Stomach (tissue), 19 donors: ENCODE measurements at places on chromosomes 3 and 15. TPM values are rescaled to one million over a fixed set of nuclear protein-coding genes. Genes with fewer than 3 reads are reported as not detected.
A peak's percentile ranks its signal among the peaks of the same experiment; 100 is the strongest.

GRCh38 chr3:140023616-140024530, 88.9 kb downstream of the CLSTN2 start:
- no peaks in the 10 kb centered on the region for H3K36me3 ChIP-seq
- no peak overlapping the region for H3K27ac ChIP-seq
- peak; percentile 38 for DNase-seq
- no peak overlapping the region for H3K4me3 ChIP-seq

GRCh38 chr15:36263666-36264065, 315.8 kb upstream of the CDIN1 start:
- no peak overlapping the region for H3K27ac ChIP-seq
- H3K36me3 ChIP-seq, result no peaks in the 10 kb centered on the region
- no peaks in the 10 kb centered on the region for H3K27me3 ChIP-seq
- no peak for DNase-seq
- H3K4me3 ChIP-seq, result no peak overlapping the region
- no peaks in the 10 kb centered on the region for H3K4me1 ChIP-seq

DNA sequence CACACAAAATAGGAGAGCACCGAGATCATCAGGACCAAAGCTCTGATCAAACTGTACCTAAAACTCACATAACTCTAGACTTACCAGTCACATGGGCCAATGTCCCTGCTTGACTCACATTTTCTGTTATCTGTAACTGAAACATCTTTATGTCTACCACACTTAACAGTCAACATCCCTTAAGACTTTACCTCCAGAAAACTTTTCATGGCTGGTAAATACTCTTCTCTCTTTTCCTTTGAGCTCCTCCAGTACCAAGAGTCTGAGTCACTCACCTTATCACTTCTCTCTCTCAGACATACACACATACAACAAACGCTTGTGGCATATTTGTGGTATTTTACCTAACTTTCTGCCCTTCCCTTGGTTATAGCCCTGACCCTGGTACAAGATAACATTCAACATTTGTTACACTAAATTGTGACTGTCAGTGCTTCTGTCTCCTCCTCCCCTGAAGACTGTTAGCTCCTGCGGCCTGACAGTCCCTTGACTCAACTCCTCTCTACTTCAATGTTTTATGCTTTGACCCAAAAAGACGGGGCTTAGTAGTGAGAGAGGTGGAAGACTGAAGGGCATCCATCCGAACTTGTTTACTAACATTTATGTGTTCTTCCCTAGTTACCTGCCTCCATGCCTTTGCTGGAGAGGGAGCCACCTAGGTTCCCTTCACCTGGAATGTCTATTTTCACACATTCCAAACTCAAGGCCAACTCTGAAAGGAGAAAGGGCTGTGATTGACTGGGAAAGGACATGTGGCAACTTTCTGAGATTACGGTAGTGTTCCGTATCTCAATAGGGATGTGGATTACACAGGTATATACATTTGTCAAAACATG, 3.7 kb upstream of the EFHB start:
- no peaks in the 10 kb centered on the region for H3K27me3 ChIP-seq
- H3K36me3 ChIP-seq, result no peaks in the 10 kb centered on the region
- H3K27ac ChIP-seq, result no peak overlapping the region
- no peak overlapping the region for H3K4me3 ChIP-seq
- peak; percentile 12 for DNase-seq

GRCh38 chr3:112095731-112096130, 9.5 kb downstream of the C3orf52 start:
- H3K4me1 ChIP-seq, result peaks cover 35% of the 10 kb centered on the region
- no peaks in the 10 kb centered on the region for H3K27me3 ChIP-seq

- H3K4me1 ChIP-seq, result no peaks in the 10 kb centered on the region
- H3K27me3 ChIP-seq, result no peaks in the 10 kb centered on the region
- no peak for DNase-seq
- H3K27ac ChIP-seq, result no peak overlapping the region
Measured at GRCh38 chr3:27903446-27903845, 181.3 kb upstream of the EOMES start.

- peak; percentile 48 for DNase-seq
- H3K4me1 ChIP-seq, result no peaks in the 10 kb centered on the region
- H3K27me3 ChIP-seq, result no peaks in the 10 kb centered on the region
Measured at GRCh38 chr15:42591238-42591934, 16.0 kb downstream of the STARD9 start.

DNA sequence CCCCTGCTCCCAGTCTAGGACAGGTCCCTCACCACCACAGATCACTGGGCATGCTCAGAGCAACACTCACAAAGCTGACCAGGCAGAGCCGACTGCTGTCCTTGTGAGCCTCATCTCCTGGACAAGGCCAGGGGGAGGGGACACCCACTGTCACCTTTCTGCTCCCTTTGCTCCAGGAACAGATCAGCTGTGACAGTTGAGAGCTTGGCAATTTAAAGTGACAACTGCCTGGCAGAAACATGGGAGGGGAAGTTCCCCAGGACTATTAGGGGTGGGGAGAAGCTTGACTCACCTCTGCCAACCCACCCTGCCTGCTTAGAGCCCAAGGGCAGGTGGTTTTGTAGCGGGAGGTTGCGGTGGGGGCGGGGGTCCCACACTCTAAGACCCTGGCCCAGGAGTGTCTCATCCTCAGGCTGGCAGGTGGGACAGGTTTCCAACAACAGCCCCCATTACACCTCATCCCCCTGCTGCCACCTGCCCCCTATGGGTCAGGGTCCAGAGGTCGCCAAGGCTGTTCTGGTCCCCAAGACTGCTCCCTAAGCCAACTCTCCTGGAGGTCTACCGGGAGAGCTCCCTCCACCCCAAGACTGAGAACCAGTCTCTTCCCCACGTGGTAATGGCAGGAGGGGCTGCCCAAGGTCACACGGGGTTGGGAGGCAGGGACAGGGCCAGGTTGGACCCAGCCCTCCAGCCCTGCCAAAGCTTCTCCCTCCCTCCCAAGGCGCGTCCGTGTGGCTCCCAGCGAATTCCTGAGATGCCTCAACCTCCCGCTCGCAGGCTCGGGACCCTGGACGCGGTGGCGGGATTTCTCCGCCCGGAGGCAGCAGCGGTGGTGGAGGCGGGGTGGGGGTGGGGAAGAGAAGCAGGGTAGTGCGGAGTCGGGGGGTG, 80.4 kb downstream of the IQSEC1 start:
- H3K4me1 ChIP-seq, result peaks cover 63% of the 10 kb centered on the region
- DNase-seq, result peak; percentile 70
- no peaks in the 10 kb centered on the region for H3K27me3 ChIP-seq
- H3K27ac ChIP-seq, result peak overlapping the region; percentile 65

DNA sequence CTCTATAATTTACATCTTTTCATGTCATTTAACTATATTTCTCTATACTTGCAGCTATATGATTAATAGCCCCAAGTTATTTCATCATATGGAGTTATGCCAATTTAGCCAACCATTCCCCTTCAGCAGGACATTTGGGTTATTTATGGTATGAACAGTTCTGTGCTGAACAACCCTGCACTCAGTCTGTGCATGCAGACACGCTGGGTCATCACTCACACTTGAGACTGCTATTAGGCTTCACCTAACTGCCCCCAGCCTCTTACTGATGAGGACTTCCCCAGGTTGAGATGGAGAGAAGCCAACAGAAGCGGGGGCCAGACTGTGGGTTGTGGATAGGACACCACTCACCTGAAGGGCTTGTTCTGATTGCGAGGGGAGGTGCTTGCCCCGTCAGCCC, 7.3 kb downstream of the TADA3 start:
- H3K27ac ChIP-seq, result no peak overlapping the region
- no peaks in the 10 kb centered on the region for H3K27me3 ChIP-seq
- peaks cover 15% of the 10 kb centered on the region for H3K4me1 ChIP-seq
- peaks cover 100% of the 10 kb centered on the region for H3K36me3 ChIP-seq
- no peak for DNase-seq

DNA sequence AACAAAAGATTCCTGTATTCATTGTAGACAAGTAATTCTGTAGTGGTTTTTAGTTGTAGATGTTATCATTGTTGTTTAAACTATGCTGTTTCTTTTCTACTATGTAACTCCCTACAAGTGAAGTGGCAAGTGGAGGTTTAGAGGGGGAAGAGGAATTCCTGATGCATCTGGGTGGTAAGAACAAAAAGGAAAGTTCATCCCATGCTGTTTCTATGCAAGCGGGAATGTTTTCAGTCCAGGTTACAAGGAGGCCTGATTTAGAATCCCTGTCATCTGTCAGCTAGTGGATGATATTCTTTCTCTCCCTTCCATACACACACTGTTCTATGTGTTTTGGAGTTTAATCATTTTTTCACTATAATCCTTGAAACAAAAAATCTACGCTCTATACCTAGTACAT, 67.4 kb downstream of the IMPG2 start:
- no peak for DNase-seq
- H3K27me3 ChIP-seq, result no peaks in the 10 kb centered on the region
- H3K4me1 ChIP-seq, result no peaks in the 10 kb centered on the region
- H3K36me3 ChIP-seq, result no peaks in the 10 kb centered on the region

DNA sequence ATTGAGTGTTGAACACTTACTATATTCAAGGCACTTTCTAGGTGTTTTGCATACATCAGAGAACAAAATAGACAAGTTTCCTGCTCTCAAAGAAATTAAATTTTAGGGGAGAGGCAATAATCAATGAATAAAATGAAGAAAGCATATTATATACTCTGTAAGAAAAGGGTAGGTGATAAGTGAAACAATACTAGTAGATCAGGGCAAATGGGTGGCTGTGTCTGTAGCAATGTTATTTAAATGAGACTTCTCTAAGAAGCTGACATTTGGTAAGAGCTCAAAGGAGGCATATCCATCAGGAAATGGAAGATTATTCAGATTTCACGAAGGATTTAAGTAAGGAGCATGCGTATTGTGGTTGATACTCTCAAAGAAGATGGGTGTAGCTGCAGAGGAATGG, 1291.6 kb downstream of the NSUN3 start:
- H3K27ac ChIP-seq, result no peak overlapping the region
- H3K4me1 ChIP-seq, result no peaks in the 10 kb centered on the region
- DNase-seq, result no peak
- no peak overlapping the region for H3K4me3 ChIP-seq
- H3K27me3 ChIP-seq, result no peaks in the 10 kb centered on the region

Gene NANOGP8
- total RNA-seq, result not detected

Gene MANF
- 31.7 TPM for total RNA-seq

Gene MEGF11
- not detected for total RNA-seq
